ENCODE measurements at places on chromosomes 5 and 9.

DNA sequence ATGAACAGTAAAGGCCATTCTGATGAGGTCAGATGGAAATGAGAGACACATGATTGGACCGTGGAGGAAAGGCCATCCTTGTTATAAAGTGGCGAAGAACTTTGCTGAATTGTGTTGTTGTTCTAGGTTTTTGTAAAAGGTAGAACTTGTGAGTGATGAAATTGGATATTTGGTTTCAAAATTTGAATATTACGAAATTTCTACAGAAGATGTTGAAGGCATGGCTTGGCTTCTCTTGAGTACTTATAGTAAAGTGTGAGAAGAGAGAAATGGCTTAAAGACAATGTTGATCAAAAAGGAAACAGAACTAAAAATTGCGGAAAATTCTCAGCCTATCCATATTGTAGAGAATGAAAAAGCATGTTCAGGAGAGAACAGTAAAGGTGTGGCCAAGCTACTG lies 166.6 kb upstream of the S1PR3 start:
- DNase-seq: no peak

DNA sequence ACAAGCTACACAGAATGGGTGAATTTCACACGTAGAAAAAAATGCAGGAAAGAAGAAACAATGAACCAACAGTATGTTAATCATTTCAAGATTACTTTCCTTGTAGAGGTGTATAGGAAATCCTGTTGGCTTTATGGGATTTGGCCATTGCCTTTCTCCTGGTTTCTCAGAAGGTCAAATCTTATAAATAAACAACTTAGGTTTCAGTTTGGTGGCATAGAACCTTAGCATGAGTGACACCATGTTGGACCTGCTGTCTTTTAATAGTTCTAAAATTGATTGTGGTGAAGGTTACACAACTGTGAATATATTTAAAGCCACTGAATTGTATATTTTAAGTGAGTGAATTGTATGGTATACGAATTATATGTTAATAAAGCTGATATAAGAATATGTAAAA lies 16.7 kb upstream of the NDFIP1 start:
- no peak for DNase-seq

DNA sequence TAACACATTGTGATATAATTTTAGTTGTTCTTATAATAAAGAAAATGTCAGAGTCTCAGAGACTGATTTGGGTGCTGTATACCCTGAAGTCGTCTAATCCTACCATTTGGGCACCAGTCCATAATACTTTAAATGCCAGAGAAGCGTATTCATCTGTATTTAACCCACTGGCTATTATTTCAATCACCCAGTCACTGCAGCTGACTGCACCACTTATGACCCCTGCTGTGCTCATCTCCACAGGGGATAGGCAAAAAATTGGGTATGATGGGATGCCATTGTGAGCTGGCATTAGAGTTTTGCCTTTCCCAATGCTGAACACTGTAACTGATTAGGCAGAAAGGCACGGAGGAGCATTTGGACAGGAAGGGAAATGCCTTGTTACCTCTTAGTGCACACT lies 599.7 kb downstream of the CAAP1 start:
- DNase-seq: no peak

DNA sequence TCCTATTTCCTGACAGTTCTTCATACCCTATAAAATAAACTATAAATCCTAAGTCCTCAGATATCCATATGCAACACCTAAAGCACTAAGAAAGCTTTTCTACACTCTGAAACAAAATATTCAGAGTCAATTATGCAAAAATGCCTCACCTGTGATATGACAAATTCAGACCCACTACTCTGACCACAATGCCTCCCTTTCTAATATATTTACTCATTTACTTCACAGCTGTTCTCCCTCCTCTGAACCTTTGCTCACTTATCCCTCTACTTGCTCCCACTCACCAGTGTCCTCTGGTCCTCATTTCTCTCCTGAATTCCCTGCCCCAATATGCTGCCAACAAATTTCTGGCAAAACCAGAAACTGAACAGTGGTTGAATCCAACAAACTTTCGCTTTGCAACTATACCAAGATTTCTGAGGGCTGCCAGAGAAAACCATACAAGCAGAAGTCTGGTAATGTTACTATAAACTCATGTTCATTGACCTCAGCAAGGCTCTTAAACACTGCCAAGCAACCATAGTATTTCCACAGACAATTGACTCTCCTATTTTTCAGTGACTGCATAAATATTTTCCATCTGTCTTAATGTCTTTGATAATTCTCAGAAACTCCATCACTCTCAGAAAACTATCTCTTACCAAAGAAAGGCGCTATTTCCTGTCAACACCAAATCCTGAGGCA lies 7.1 kb downstream of the CCNH start:
- DNase-seq: no peak

- no peak for DNase-seq
Observed at GRCh38 chr9:123318961-123319421, 37.0 kb upstream of the CRB2 start.

- DNase-seq: peak; percentile 60
Observed at GRCh38 chr9:135701959-135702721, at the start of gene KCNT1. KCNT1 (plus strand) TSS chr9:135702185; CDS start chr9:135702259, 74 bp downstream.

DNA sequence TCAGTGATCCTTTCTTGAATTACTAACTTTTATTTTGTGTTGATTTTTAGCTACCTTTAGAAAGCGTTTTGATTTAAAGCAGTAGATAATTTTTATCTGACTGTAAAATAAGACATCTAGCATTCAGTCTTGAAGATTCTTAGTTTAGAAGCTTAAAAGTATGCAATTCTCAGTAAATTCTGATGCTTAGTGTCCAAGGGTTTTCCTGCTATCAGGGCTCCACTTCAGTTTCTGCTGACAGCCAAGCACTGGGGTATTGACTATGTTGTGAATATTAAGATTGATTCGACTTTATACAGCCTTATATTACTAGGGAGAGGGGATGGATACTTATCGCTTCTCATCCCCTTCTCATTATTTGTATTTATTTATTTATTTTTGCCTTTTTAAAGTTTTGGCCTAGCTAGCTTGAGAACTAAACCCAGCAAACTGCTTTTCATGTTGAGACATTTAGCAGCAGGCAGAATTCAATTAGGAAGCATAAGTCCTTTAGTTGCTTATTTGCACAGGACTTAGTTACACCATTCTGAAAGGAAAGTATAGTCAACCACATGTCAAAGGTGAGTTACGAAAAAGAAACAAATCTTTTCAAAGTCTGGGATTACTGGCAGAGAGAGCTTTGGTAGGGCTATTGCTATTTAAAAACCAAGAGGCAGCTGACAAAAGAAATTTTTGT lies 2.9 kb downstream of the PBX3 start:
- DNase-seq: no peak

DNA sequence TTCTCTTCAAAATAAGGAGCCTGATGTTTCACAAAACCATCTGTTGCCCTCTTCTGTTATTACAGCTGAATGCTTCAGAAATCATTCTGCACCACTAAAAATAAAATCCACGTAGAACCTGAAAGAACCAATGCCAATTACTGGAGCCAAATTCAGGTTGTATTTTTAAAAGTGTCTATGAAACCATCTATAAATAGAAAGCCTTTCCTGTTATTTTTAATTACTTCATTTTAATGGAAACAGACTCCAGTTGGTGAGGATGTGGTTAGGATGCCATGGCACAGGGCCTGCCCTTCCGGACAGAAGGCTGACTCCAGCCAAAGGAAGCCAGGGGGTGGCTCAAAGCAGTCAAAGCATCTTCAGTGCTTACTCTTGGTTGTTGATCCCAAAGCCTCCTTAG lies 119.8 kb downstream of the TENT4A start:
- DNase-seq: no peak

DNA sequence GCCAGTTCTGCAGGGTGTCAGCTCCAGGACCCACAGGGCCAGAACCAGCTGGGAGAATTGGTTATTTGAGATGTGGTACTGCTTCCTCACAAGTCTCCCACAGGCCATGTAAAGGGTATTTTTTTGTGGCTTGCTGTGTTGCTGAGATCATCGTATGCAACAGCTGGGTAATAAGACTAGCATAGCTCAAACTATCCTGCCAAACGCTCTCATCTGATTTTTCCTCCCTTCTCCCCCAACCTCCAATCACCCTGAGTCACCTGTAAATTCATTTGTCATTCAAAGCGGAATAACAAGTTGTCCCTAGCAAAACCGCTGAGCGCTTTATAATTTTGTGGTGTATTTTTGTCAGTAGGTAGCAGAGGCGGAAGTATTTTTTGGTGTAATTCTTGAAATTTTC lies 63.2 kb downstream of the NSG2 start:
- DNase-seq: no peak

DNA sequence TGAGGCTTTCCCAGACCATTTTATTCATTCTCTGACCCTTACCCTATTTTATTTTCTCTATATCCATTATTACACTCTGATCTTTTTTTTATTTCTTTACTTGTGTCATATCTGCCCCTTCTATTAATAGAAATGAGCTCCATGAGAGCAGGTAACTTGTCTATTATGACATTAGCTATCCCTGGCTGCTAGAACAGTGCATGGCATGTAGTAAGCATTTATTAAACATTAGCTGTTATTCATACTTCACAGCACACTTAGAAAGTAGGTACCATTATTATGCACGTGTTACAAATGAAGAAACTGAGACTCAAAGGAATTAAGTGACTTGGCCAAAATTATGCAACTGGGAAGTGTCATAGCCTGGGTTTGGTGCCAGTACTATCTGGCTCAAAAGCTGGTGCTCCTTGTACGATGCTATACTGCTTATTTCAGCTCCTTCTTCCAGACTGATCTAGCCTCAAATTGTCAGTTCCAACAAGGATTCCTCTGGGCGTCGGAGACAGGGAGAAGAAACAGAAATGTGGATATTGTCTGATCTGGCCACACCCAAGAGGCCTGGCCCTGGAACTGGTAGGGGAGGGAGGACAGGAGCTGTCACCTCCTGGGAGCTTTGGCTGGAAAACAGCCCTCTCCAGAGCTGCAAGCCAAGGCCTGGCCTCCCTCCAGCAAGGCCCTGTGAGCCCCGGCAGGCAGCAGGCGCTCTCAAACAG lies 10.8 kb upstream of the NIPAL4 start:
- no peak for DNase-seq

GRCh38 chr9:133449760-133450159 lies 10.0 kb upstream of the CACFD1 start:
- no peak for DNase-seq

DNA sequence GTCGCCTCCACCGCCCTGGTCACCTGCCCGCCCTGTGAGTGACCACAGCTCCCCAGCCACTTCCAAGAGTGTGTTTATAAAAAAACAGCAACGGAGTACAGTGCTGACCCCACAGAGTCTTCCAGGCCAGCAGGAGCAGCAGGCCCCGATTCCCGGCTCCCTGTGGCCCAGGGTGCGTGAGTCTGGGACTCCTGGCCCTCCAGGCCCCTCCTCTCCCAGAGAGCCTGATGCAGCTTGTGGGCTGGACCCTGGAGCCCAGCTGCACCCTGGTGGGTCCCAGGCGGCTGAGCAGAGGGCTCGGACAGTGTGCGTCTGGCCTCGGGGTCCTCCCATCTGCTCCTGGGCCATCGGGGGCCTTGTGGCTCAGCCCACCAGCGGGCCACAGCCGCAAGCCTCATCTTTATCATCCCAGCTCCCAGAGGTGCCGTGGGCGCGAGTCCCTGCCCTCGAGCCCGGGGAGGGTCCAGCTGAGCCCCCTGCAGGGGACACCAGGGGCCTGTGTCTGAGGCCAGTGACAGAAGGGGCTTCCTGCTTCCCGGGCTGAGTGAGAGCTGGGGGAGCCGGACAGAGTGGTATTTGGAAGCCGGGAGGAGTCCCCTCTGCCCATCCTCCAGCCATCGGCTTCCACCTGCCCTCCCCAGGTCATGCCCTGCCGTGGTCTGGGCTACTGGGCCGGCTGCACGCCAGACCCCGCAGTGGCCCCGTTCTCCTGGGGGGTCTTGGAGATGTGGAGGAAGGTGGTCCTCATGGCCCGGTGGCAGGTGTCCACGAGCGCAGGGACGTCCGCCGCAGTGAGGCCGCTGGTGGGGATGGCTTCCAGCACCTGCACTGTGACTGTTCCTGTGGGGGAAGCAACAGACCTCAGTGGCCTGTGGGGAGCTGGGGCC lies 10.6 kb downstream of the EGFL7 start:
- no peak for DNase-seq

- DNase-seq: peak; percentile 88
Observed at GRCh38 chr5:139651853-139652787, 4.0 kb downstream of the CXXC5 start.

DNA sequence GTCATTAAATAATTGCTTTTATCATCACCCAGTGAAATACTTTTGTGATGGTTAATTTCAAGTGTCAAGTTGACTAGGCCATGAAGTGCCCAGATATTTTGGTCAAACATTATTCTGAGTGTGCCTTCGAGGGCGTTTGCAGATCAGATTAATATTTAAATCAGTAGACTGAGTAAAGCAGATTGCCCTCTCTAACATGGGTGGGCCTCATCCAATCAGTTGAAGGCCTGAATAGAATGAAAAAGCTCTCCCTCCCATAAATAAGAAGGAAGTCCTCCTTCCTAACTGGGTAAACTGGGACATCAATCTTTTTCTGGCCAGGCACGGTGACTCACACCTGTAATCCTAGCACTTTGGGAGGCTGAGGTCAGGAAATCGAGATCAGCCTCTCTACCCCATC lies 12.4 kb upstream of the FGF10 start:
- no peak for DNase-seq

GRCh38 chr9:103617046-103617445 lies 477.1 kb upstream of the SMC2 start:
- DNase-seq: no peak

GRCh38 chr5:74392711-74393351 lies 247.7 kb downstream of the ENC1 start:
- no peak for DNase-seq

DNA sequence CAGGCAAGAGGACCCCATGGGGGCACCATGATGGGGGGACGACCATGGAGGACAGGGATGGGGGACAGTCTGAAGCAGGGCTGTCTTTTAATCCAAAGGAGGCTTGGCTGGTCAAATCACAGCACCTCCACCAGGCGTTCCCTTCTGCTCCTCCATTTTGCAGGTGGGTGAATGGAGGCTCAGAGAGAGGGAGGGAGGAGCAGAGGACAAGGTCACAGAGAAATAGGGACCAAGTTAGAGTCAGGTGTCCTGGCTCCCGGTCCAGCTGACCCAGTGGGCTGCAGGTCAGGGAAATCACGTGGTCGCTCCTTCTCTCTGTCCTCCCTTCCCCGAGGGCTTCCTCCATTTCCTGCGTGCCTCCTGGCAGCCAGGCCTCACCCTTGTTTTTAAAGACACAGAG lies 156.4 kb upstream of the SMIM23 start:
- DNase-seq: no peak

DNA sequence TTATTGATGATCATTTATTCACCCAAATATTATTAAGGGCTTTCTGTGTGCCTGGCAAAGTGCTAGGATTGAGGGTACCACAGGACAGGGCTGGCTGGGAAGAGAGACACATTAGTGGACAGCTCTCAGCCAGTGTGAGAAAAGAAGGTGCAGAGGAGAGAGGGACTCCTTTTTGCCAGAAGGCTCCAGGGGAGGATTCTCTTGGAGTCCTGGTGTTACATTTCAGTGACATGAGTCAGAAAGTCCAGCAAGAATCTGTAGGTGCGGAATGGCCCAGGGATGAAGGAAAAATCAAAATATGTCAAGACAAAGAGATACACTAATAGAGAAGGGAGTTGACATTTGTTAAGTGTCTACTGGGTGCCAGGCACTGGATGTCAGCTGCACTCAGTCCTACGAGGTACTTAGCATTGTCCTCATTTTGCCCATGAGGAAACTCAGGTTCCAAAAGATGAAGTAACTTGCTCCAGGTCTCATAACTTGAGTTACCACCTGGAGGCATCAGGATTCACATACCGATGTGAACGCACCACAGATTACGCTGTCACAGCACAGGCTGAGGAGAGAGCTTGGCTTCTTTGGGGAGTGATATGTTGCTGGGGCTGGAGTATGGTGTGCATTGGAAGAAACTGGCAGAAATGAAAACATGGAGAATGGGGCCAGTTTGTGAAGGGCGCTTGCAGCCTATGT lies 60.5 kb downstream of the RASGRF2 start:
- DNase-seq: no peak

GRCh38 chr5:113127021-113127420 lies 150.4 kb downstream of the DCP2 start:
- DNase-seq: no peak

Data from suppressor macrophage (primary cell).